Small intestine (tissue), 16 donors: ENCODE measurements at places on chromosomes 5 and 9.

- DNase-seq, result no peak
Observed at GRCh38 chr5:6581559-6582426, 51.1 kb downstream of the NSUN2 start.

DNA sequence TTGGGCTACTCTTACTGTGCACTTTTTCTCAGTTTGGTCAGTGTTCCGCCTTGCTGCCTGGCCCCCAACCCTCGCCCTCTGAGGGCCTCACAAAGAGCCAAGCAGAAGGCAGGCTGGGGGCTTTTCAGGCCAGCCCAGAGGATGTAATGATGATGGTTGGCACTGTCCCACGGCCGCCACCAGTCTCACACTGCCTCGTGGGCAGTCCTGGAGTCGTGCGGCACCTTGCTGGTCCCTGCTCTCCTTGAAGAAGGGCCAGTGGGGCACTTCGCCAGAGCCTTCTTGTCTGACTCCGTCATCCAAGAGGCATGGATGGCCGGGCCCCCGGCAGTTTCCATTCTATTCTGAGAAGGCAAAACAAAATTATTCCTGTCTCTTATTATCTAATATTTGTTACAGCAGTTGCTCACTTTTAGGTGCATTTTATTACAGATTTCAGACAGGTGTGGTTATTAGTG is 21.0 kb downstream of the TENT4A start:
- no peak for DNase-seq

DNA sequence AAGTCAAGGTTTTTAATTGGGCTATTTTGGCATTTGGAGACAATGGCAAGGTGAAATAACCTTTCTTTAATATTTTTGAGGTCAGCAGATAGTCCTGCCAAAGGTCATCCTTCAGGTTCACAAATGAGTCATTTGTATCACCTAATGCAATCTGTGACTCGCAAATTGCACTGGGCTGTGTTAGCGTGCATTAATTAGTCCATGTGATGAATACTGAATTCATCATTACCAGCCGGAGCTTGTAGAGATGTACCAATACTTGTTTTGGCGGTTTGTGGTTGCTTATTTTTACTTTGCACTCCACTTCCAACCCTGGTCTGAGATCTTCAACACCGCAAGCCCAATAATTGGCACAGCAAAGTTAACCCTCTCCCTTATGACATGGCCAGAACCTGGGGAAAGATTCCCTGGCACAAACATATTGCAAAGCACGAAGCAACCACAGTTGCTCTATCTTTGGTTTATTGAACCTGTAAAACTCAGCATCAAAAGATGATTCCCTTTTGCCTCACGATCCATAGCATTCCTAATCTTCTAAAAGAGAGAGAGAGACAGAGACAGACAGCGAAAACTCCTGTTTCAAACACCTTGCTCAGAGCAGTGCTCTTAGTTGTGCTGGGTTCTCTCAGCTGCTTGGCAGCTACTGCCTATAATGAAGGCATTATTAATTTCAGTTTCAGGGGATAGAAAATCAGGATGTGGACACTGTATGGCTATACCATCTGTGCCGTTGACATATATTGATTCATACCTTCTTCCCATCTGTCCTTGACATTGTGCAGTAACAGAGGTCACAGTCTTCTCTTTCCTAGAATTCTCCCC is 178.1 kb downstream of the EBF1 start:
- DNase-seq, result no peak

GRCh38 chr5:165029099-165029870 is 1523.9 kb downstream of the MAT2B start:
- no peak for DNase-seq

- DNase-seq, result no peak
Observed at GRCh38 chr5:117504305-117504704, 929.7 kb upstream of the SEMA6A start.

GRCh38 chr9:86082870-86083269 is 16.5 kb downstream of the GOLM1 start:
- DNase-seq, result no peak

DNA sequence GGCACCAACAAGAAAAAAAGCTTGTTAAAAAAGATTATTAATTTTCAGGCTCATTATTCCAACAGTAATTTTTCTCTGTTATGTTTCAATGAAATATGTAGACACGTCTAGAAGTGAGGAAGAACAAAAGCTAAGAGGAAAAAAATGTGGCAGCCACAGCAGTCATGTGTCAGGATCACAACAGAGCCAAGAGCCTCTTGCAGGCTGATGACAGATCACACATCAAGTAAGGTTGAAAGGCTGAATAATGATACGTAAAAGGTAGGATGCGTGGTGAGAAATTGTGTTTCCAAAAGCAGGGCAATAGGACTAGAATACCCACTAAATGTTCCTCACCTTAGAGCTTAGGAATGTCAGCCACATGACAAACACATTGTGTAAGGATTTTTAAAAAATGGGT is 124.8 kb downstream of the HTR1A start:
- DNase-seq, result no peak

GRCh38 chr5:135494196-135494595 is 41.6 kb downstream of the NEUROG1 start:
- no peak for DNase-seq

DNA sequence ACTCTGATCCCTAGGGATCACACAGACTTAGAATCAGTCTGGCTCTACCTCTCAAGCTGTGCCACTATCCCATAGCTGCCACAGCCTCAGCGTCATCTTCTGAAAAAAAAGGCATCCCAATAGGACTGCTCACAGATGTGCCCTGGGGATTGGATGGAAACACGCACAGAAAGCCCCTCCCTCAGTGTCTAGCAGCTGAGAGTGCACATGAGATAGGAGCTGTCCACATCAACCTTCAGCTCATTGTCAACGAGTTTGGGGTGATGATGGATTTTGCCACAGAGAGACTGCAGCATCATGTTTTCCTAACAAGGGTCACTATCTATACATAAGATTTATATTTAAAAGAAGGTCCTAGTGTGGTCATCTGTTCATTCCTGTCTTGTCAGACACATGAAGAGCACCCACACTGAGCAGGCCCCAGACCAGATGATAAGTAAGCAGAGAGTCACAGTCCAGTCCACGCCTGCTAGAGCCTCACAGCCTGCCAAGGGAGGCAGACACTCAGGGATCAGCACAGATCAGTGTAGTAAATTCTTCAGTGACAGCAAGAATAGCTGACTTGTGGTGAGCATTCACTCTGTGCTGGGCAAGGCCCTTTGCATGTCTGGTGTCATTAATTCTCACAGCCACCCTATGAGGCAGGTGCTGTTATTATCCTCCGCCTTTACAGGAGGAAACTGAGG is 25.8 kb downstream of the AFAP1L1 start:
- DNase-seq, result peak; percentile 49

- DNase-seq, result no peak
Observed at GRCh38 chr5:167770461-167770860, 521.0 kb upstream of the WWC1 start.

DNA sequence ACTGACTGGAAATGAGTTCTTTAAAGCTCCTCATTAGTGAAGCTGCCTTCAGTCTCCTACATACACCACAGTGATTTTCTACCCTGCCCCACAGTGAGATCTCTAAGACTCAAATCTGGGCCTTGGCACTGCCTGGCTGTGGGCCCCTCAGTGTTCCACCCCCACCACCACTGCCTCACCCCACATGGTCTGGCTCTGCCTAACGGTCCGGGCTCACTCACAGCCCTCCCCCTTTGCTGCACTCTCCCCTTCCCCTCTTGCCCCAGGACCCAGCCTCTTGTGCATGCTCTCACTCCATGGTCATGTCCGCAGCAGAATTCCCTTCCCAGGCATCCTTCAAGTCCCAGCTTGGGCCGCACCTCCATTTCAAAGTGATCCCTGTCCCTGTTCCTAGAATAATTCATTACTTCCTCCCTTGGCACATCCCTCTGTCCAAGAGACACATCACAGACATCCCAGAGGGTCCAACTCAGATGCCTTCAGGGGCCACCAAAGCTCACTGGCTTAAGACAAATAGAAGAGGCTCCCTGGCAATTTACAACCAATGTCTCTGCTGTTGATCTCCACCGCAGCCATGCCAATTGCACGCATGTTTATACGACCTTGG is 56.7 kb downstream of the HRH2 start:
- no peak for DNase-seq

DNA sequence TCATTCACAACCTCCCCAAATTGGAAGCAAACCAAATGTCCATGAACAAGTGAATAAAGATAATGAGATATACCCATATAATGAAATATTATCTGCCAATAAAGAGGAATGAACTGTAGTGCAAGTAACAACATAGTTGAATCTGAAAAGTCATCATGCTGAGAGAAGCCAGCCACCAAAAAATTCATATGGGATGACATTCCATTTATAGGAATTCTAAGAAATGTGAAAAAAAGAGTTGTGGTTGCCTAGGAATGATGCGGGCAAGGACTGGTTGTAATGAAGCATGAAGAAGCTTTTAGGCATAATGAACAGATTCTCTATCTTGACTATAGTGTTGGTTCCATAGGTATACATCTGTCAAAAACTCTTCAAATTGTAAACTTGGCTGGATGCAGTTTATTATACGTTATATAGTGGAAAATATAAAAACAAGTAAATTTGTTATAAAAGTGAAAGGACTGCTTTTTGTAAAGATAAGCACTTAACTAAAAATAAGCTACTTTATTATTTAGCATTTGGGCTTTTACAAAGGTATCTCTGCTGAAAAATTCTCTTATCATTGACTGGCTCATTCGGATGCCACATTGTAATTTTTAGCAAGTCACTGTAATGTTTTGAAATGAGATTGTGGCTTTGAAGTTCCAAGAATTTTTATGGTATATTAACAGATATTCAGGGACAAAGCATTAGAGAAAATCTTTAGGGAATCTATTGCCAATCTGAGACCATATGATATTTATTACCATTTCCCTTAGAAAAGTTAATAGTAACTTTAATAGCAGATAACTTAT is 21.2 kb upstream of the TTC23L start:
- no peak for DNase-seq

DNA sequence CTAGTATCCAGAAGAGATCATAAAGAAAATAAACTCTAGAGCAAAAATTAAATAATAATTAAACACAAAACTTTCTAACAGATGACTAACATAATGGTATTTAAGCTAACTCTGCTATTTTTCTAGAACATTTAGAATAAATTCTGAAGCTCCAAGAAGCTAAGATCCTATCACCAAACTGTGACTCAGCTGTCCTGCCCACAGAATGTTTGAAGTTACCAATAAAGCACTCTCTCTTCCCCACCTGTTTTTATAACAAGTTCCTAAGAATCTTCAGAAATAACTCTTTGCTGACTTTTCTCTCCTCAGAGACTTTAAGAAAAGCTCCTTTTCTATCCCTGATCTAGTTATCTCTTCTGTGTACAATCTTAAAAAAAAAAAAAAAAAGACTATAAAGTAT is 6.0 kb upstream of the EFNA5 start:
- no peak for DNase-seq

DNA sequence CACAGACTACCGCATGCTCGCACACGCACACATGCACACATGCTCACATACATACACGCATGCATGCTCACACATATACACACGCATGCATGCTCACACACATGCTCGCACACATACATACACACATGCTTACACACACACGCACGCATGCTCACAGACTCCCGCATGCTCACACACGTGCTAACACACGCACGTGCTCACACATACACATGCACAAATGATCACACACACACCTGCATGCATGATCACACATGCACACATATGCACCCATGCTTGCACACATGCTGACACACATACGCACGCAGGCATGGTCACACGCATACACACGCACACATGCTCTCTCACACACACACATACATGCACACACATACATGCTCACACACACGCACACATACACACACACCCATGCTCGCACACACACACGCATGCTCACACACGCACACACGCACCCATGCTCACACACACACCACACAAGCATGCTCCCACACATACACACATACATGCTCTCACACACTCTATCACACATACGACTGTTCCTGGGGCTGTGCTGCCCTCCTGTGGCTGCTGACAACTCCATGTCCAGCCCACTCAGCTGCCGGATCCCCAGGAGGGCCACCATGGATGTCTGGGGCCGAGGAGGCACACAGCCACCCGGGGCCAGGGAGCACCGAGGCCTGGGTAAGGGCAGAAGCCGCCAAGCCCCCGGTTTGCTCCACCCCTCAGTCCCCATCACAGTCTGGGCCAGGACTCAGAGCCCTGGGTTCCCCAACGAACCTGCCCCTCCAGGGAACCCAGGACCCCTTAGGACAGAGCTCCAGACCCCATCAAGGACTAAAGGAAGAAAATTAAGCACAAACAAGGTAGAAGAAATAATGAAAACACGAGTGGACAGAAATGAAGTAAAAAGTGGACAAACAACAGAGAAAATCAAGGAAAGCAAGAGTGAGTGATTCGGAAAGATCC is 31.4 kb upstream of the EGFL7 start:
- DNase-seq, result peak; percentile 86

- DNase-seq, result no peak
Observed at GRCh38 chr5:14930486-14930885, 58.9 kb upstream of the ANKH start.

DNA sequence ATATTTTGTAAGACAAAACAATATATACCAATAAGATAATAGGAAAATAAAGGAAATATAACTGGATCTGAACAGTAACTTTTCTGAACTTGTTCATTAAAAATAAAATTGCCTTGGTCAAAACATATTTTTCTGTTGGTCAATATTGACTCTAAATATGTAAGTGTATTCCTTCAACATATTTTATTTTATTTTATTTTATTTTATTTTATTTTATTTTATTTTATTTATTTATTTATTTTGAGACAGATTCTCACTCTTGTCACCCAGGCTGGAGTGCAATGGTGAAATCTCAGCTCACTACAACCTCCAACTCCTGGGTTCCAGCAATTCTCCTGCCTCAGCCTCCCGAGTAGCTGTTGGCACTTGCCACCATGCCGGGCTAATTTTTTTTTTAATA is 571.0 kb downstream of the NR2F1-AS1 start:
- DNase-seq, result no peak

DNA sequence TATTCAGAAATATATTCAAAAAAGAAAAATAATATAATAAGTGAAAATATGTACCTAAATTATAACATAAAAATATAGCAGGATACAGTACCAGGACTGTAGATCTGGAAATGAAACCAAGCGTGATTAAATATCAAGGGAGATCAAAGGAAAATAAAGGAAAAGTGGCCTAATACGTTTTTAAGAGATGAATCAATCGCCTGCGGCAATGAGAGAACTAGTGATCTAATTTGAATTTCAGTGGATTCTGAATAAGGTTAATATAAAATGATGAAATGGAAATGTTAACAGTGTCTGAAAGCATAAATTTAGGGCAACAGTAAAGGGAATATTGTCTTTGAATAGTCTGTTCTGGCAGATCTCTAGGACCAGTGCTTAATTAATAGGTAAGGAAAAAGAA is 1761.9 kb upstream of the ACO1 start:
- no peak for DNase-seq

DNA sequence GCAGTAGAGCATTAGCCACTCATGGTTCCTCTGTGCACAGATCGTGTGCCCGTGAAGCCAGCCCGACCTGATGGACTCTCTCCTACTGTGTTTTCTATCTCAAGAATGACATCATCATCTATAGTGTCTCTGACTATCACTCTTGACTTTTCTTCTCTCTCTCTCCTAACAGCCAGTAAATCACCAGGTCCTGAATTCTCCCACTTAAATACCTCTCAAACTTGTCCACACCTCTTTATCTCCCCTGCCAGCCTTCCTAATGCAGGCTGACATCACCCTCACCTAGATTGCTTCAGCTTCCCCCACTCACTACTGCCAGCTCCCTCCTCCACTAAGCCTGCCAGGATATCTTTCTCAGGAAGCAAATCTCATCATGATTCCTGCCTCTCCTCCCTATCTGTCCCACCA is 90.6 kb upstream of the MIER3 start:
- DNase-seq, result no peak
